ENCODE measurements at places on chromosomes 5 and 9.

DNA sequence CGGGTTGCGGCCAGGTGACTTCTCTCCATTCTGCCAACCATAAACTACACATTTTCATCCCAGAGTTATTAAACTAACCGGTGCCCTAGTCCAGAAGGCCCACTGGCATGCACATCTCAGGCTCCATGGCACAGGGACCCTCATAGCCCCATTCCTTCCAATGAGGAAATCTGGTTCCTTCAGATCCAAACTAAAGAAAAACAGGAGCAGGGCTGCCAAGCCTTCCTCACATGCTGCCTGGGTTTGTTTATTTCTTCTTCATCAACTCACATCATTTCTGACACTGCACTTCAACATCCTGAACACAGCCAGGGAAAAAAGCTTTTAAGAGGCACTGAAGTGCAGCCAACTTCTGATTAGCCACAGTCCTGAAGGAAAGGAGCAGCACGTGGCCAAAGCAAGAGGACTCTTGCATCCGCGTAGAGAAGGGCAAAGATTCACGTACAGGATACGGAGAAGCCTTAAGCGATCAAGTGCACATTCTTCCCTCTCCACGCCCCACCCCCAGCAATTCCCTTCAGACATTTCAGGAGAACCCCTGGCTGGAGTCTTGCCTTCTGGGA, 22.5 kb downstream of the LHFPL2 start:
- no peak for DNase-seq

GRCh38 chr5:24693609-24694008, 48.8 kb upstream of the CDH10 start:
- no peak for DNase-seq

- DNase-seq, result no peak
Measured at GRCh38 chr5:93990504-93991070, 249.2 kb upstream of the POU5F2 start.

DNA sequence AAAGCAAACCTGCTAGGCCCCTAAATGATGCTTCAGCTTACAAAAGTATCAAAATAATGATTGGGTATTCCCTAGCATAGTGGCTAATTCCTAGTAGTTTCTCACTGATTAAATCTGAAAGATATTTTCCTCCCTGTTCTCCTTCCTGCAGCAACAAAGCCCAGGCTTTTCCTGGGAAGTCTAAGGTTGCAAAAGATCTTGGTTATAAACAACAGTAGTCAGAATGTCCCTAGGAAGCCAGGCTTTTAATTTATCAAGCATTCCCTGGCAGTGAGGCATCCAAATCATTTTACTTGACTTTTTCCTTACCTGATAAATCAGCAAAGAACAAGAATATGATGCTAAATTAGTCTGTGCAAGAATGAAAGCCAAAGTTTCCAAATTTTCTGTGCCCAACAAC, 272.0 kb downstream of the PDE4D start:
- no peak for DNase-seq

DNA sequence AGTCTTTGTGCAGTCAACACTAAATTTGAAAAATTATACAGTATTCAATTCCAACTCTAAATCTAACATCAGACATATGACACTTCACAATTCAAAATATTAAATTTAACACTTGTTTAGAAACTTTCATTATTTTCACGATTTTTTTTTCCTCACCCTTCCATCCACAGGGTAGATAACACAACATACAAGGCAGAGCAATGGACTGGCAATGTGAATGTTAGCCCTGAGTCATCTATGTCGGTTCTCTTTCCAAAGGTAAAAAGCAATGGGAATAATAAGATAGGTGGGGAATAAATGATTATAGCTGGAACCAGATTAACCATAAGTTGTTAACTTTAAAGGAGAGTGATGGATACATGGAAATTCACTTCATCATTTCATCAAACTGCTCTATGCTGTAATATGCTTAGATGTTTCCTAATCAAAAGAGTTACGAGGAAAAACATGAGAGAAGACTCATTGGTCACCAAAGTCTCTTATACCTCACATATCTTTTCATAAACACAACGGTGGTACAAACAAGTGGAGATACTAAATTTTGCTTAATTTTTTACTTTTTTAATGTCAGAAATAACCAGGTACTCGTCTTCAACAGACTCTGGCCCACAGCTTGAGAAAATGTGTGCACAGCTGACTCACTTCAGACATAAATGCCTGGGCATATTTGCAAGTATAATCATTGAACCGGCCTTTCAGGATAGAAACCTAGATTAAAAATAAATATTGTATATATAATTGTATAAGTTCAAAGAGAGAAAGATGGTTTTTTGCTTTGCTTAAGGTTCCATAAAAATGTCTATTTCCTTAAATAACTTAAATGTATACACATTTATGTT, 23.0 kb downstream of the RFX3 start:
- DNase-seq, result no peak

- no peak for DNase-seq
Measured at GRCh38 chr5:151670953-151671636, 15.6 kb downstream of the SPARC start.

DNA sequence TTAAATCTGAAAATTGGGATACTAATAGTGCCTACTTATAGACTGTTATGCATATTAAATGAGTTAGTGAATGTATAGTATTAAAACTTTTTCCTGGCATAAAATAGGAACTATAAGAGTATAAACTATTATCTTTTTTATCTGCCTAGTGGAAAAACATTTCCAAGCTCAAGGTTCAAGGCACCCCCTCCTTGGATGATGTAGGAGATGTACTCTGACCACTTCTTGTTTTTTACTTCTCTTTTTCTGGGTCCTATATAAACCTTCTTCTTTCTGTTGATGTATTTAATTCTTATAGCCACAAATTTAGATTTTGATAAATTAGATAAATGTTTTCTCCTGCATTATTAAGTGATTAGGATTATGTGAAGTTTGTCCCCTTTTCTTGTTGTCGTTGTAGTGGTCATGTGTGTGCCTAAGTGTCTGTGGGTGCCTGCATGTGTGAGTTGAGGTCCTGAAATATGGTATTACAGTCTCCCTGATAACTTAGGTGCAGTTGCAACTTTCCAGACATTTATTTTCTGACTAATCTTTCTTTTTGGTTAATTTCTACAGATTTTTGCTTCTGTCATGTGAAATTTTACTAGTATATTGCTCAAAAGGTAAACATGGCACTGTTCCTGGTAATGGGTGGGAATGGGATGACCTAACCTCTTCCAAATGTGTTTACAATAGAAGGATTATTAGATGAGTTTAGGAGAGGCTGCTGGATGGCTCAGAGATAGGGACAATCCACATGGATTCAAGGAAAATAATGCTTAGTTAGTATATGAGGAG, 160.8 kb upstream of the CDKN2B start:
- DNase-seq, result no peak

GRCh38 chr5:146779211-146779869, 99.2 kb downstream of the PPP2R2B start:
- no peak for DNase-seq

- no peak for DNase-seq
Measured at GRCh38 chr5:17785774-17786173, 151.5 kb downstream of the TAF11L14 start.

DNA sequence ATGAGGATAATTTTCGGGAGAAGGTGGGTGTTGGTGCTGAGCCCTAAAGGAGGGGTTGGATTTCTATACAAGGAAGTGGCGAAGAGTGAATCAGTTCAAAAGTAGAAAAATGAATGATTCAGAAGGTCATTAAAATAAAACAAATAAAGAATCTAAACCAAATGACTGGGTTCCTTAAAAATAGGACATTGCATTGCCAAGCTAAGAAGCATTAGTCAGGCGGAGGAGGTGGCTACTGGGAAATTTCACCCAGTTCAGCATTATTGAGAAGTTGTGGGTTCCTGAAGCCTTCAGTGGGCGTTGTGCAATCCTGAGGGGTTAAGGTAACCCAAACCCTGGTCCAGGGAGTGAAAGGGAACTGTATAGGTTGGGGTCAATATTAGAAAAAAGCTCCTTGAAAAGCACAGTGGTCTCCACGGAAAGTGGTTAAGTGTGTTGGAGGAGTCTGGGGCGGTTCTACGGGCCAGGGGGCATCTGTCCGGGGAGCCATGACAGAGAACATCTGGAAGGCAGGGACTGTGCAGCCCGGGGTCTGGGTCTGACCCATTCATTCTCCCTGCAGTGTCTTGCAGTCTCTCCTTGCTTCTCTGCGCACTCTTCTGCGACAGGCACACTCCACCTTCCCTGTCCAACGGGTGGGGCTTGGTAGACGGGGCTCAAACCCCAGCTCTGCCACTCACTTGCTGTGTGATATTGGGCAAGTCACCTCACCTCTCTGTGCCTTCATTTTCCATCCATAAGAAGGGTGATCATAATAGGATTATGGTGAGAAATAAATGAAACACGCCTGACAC, 27.6 kb upstream of the DUSP1 start:
- DNase-seq, result no peak

Data from activated CD8-positive, alpha-beta memory T cell treated with anti-CD3 and anti-CD28 coated beads for 1 hour (primary cell).